ENCODE measurements at places on chromosomes 1 and 21. TPM values are rescaled to one million over a fixed set of nuclear protein-coding genes. Genes with fewer than 3 reads are reported as not detected.

KRTAP13-2 gene
- total RNA-seq = not detected

DNA sequence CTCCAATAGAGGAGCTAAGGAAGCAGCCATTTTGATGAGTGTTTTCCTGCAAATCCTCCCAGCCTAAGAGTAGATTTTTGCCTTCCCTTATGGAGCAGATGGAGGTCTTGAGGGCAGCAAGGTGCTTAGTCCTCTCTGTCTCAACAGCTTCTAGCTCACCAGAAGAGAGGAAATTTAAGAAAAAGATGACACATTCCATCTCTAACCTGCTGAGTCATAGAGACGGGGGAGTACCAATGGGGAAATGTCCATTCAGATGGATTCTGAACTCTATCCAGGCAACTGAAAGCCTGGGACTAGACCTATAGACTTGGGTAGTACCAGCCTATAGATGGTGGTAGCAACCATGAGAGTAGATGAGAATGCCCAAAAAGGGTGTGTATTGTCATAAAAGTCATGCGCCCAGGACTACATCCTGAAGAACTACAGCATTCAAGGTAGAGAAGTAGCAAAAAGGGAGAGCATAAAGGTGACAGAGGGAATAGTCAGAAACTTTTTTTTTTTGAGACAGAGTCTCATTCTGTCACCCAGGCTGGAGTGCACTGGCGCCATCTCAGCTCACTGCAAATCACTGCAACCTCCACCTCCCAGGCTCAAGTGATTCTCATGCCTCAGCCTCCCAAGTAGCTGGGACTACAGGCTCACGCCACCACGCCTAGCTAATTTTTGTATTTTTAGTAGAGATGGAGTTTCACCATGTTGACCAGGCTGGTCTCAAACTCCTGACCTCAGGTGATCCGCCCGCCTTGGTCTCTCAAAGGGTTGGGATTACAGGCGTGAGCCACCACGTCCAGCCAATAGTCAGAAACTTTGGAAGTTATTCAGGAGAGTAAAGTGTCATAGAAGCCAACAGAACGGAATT is 10.7 kb upstream of the ELOA start:
- no peak for DNase-seq

DNA sequence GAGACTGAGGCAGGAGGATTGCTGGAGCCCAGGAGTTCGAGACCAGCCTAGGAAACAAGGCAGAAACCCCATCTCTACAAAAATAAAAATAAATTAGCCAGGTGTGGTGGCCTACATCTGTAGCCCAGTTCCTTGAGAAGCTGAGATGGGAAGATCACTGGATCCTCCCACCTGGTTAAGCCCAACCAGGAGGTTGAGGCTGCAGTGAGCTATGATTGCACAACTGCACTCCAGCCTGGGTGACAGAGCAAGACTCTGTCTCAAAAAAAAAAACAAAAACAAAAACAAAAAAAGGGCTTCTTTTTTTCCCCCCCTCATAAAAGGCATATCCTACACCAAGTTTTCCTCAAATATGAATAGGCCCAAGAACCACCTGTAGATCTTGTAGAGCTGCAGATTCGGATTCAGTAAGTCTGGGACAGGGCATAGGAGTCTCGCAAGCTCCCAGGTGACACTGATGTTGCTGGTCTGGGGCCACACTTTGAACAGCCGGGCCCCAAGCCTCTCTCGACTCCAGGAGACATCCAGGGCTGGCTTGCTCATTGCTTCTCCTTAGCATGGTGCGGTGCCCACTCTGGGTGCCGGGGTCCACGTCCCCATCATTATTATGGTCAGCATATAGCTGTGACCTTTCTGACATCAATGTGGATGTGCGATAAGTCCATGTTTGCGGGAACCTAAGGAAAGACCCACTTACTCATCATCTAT is 22.1 kb upstream of the UMODL1 start:
- DNase-seq = no peak

ACTL8 gene
- total RNA-seq = not detected

DNA sequence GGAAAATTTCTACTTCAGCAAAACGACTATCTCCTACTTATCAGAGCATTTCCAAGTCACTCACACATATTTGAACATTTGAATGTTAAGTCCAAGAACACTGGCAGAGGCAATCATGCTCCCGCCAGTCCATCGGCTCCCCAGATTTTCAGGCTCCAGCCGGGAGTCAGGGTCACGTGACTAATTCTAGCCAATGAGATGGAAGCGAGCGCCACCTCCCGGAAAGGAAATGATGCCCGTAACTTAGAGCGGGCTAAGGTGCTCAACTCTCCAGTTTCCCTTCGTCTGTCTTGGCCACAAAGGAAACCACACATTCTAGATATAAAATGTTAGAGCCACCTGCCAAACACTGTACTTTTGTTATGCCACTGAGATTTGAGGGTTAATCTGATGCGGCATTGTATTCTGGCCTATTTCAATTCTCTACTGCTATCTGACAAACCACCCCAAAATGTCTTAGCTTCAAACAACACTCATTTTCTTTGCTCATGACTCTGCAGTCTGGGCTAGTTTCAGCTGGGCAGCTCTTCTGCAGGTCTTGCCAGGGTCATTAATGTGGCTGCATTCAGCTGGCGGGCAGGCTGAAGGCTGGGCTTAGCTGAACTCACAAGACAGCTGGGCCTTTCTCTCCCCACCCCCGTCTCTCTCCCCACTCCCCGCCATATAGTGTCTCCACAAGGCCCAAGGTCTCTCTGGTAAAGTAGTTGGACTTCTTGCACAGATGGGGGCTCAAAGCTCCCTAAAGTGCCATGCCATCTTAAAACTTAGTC is 16.5 kb upstream of the LHX4 start:
- DNase-seq = no peak

DNA sequence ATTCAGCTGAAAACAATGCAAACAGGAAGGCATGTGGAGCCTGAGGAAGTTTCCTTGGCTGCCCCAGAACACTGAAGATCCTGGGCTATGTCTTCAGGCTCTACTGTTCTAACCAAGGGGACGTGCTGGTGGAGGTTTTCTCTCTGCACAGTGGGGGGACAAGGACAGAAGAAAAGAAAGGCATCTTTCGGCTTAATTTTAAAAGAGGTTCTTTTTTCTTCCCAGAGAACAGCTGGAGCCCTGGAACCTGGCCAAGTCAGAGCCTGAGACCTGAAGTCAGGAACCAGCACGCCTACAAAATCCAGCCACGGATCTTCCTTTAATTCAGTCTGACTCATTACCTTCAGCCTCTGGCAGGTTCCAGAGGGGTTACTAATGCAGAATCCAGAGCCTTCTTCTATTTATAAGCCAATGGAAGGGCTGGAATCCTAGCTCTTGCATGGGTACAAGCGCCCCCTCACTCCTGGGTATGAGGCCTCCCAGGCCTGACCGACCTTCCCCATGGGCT is 19.8 kb downstream of the CTNNBIP1 start:
- peak; percentile 88 for DNase-seq

All from fibroblast of the aortic adventitia (primary cell).